Left ventricle myocardium inferior (tissue), 1 donor: ENCODE measurements at places on chromosomes 3 and 15. TPM values are rescaled to one million over a fixed set of nuclear protein-coding genes. Genes with fewer than 3 reads are reported as not detected.

- DNase-seq, result no peak
These were observed 1.9 kb downstream of the ROBO2 start for GRCh38 chr3:77041811-77042210.

- peak; percentile 61 for DNase-seq
These were observed 21.9 kb downstream of the HCN4 start for GRCh38 chr15:73346735-73347312.

- DNase-seq, result no peak
These were observed 2.9 kb upstream of the ZNF710 start for GRCh38 chr15:89998141-89998661.

GRCh38 chr3:134680796-134681521, 30.1 kb upstream of the KY start:
- no peak for DNase-seq

GRCh38 chr3:142149673-142149992, 289 bp upstream of the TFDP2 start:
- no peak for DNase-seq

- DNase-seq, result no peak
These were observed 3.6 kb upstream of the SPG21 start for GRCh38 chr15:64993290-64993689.

DNA sequence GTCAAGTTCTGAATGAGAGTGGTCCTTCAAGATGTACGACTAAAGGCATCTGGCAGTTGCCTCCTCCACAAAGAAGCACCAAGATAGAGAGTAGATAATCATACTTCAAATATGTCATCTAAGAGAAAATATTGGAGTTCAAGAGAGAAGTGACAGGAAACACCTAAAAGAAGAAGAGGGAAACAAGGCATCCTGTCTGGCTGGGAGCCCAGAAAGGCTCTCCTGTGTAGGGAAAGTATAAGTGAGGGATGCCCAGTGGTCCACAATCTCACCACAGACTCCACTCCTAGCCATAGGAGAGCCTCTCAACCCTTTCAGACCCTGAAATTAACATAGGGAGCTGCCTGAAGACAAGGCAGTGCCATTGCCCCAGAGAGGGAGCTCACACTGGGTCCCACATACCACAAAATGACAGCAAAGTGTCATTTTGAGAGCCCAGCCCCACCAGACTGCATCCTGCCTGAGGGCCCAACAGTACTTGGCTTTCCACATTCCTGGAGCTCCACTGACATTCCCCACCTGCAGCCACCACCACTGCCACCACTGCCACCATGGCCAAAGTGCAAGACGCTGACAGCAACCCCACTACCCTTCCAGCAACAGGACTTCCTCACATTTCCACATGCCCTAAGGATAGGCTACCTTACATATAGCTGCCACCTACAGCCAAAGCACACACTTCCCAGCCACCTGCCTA, 210.6 kb downstream of the ATP8B4 start:
- DNase-seq, result no peak

DNA sequence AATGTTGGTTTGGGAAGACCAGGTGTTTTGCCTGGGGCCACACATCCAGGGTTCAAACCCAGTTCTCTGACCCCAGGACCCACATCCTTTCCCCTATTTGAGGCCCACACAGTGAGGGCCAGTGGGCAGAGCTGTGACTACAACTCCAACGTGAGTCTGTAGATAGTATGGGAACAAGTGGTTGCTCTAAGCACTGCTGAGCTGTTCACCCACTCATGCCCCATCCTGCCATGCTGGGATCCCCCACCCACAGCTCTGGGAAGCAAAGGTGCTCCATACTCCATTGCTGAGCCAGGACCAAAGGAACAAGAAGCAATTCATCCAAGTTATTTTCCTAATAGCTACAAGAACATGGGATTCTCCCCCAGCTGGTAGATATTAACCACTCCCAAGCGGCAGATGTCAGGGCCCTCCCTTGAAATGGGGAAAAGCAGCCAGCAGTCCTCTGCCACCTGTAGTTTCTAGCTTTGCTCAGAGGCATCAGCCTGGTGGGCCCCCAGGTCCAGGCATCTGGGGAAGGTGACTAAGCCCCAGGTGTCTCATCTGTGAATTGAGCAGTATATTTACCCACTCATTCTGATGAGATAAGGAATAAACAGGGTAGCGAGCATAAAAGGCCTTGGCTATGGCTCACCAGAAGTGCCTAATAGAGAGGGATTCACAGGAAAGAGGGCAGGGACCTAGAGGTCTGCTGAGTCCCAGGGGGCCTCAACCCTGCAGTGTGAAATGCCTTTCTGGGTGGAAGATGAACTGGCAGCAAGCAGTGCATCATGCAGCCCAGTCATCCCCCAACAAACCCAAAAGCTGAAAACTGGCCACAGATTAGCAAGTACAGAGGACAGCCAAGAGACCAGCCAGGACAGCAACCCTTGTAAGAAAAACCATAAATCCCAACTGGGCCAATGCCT, 33.4 kb downstream of the POC1A start:
- DNase-seq, result no peak

DNA sequence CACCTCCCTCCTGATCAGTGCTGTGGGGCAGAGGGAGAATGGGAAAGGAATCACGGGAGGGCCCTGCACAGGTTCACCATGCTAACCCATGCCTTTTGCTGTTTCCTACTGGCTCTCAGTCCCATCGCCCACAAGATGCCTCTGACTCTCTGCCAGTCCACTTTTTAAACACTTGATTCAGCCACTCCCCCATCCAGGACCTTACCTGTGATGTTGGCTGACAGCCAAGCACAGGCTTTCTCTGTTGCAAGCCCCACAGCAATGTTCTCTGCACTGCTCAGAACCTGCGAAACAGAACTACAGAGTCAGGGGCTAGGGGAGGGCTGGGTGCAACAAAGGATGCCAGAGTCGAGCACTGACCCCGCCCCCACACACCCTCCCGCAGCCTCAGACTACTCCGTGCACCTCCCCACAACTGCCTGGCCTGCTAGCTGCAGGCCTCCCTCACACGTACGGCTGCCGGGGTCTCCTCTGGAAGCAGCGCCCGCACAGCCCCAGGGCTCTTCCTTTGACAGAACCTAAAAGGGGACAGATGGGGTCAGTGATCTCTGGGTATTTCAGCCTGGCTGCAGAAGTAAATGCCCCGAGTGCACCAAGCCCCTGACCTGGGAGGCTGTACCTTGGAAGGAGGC, 9.1 kb downstream of the CDAN1 start:
- DNase-seq, result no peak

DNA sequence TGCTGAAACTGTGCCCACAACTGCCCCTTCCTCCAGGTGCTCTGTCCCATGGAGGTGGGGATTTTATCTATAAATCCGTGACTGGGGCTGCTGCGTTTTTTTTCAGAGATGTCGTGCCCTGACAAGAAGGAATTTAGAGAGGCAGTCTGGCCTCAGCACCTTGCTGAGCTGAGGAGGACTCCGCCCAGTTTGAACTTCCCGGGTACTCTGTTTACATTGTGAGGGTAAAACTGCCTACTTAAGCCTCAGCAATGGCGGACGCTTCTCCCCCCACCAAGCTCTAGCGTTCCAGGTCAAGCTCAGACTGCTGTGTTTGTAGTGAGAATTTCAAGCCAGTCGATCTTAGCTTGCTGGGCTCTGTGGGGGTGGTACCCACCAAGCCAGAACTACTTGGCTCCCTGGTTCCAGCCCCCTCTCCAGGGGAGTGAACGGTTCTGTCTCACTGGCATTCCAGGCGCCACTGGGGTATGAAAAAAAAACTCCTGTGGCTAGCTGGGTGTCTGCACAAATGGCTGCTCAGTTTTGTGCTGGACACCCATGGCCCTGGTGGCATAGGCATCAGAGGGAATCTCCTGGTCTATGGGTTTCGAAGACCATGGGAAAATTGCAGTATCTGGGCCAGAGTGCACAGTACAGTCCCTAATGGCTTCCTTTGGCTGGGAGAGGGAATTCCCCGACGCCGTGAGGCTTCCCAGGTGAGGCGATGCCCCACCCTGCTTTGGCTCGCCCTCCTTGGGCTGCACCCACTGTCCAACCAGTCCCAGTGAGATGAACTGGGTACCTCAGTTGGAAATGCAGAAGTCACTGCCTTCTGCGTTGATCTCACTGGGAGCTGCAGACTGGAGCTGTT, 68.5 kb upstream of the SGO1 start:
- DNase-seq, result no peak

GRCh38 chr3:38829404-38829803, 13.4 kb upstream of the SCN10A start:
- peak; percentile 20 for DNase-seq

DNA sequence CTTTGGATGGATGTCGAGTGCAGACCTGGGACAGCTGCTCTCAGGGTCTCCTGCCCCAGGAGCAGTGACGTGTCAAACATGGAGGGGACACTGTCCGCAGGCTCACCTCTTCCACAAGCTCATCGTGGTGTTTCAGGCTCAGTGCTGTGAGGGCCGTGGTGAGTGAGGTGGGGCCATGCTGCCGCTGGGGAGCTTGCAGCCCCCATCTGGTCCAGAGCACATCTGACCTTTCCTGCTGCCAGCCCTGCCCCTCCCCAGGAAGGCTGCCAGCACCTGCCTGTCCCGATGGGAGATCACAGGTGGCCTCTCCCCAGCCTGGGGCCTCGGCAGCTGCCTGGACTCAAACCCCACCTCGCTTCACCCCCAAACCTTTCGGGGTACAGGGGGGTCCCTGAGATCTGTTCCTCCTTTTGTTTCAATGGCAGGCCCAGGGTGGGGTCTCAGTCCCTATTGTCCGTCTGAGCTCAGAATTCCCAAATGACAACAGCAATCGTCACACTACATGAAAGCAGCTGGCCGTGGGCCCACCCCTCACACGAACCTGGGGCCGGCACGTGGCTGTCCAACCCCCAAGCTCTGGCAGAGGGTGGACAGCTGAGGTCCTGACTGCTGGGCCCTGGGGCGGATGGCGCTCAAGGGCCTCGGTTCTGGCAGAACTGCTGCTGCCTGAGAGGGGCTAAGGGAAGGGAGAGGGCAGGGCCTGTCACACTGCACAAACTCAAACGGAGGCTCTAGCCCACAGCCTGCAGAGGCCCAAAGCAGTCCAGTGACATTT, 65.0 kb upstream of the RPL32 start:
- DNase-seq, result no peak

DNA sequence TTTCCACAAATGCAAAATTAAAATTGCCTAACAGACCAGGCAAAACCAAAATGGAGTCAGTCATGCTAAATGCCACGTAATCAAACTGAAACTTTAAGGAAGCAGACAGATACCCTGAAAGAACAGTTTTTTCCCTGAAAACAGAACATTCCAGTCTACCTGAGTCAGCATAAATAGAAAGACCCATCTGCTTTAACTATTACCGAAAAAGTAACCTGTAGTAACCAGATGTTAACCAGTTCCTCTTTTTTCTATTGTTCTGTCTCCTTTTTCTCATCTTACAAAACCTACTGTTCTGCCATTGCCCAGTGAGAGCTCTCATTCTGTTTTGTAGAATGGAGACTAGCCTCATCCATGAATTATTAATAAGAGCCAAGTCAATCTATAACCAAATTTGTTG, 286.0 kb downstream of the CACNA2D3 start:
- DNase-seq, result no peak

DNA sequence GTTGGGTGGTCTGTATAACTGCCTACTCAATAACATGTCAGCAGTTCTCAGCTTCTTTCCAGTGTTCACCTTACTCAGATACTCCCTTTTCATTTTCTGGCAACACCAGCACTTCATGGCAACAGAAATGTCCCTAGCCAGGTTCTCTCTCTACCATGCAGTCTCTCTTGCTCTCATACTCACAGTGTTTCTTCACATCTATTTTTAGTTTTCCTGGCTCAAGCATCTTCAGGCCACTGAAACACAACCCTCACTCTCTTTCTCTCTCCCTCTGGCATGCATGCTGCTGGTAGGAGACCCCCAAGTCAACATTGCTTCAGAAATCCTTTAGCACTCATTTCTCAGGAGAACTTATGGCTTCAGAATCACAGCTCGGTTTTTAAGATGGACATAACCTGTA, at the start of gene CAPN3:
CAPN3 (plus strand) TSS at position 253 of the 400 bp plus-strand sequence. CDS start 305 bp downstream, outside the sequence.
- no peak for DNase-seq

DNA sequence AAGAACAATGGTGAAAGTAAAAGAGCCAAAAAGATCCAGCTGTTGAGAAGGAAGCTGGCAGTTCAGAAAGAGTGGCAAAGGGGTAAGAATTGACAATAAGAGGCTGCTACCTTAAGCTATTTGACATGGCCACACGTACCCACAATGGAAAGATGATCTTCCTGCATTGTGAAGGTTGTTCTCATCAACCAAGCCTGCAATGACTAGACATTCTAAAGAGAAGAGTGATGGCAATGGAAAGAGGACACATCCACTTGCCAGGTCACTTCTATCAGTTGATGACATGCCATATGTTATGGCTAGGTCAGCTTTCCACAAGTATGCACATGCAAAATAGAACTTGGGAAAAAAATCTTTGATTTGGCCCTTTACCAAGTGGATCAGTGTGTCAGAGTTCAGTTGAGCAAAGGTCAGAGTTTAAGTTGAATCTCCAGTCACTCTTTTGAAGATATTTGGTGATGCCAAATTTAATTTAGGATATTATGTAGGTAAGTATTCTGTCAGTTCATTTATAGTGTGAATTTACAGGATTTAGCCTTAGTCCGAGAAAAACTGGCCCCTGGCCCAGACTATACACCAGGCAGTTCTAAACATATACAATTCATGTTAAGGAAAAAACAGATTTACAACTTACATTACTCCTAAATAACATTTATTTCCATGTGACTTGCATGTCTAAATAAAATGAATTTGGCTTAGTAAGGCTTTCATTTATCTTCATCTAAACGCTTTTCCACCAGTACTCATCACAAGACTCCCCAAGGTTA, 104.9 kb upstream of the FLNB start:
- DNase-seq, result no peak

DNA sequence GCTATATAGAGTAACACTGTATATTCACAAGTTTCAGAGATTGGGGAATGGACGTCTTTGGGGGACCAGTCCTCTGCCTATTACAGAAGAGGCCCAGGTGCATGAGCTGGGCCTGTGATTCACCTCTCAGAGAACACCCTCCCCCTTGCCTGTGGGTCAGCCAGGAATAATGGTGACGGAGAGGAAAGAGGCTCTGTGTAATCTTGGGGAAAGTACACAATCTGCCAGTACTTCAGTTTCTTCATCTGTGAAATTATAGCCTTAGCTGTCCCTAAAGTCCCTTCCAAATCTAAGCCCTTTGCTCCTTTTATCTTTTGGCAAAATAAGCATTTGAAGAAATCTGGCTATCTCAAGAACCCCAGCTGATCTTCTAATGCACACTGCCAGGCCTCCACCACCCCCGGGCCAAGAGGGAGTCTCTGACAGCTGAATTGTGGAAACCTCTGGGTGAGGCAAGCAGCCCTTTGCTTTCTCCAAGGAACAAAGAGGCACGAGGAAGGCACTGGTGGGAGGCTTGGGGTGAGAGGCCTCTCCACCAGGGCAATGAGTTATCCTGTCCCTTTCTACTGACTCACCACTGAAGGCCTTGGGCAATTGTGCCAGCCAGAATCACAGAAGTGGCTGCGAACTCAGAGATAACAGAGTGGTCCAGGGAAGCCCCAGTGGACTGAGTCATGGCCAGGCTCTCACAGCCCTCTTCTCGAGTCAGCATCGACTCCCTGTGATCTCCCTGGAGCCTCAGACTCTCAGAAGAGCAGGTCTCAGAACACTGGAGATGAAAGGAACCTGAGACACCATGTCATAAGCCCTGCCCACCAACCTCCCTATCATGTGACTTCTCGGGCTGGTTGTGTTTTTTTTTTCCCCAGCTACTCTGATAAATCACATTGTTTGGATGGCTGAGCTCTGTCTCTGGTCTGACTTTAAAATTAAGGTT, 31.8 kb downstream of the CCNL1 start:
- no peak for DNase-seq

Gene CLSTN2
- total RNA-seq, result 7.0 TPM

Gene TNFAIP8L3
- total RNA-seq, result 6.0 TPM

Gene SKOR1
- total RNA-seq, result 0.22 TPM

Gene LRRC31
- not detected for total RNA-seq

Gene P2RY14
- 2.9 TPM for total RNA-seq

Gene PYGO1
- total RNA-seq, result 5.2 TPM

Gene FMN1
- 4.5 TPM for total RNA-seq

Gene LMAN1L
- total RNA-seq, result 8.1 TPM

Gene POLR2H
- 24.3 TPM for total RNA-seq
